ENCODE measurements at places on chromosomes 12 and 14. TPM values are rescaled to one million over a fixed set of nuclear protein-coding genes. Genes with fewer than 3 reads are reported as not detected.

Gene TESPA1
- total RNA-seq = not detected

Gene TAS2R7
- not detected for total RNA-seq

Gene LYZ
- not detected for total RNA-seq

Gene CHGA
- 2.1 TPM for total RNA-seq

Gene GSG1
- 0.21 TPM for total RNA-seq

Gene KCNC2
- not detected for total RNA-seq

Gene FOXN3
- 6.0 TPM for total RNA-seq

Gene C14orf180
- not detected for total RNA-seq

Gene DHRS2
- total RNA-seq = 8.7 TPM

Gene PIWIL1
- total RNA-seq = not detected

Gene MAP1LC3B2
- total RNA-seq = 1.6 TPM

Gene HOXC5
- total RNA-seq = 0.50 TPM

Gene PAH
- not detected for total RNA-seq

Gene NTS
- 81.3 TPM for total RNA-seq

Gene PMCH
- not detected for total RNA-seq

Gene TMED10
- total RNA-seq = 251 TPM
